Hematopoietic multipotent progenitor cell treated with erythropoietin and hydrocortisone succinate and interleukin-3 and kit ligand, for 6 days (in vitro differentiated cells): ENCODE measurements at places on chromosomes 5 and 9.

- no peak for DNase-seq
Measured at GRCh38 chr5:85484982-85485574, 1100.4 kb upstream of the EDIL3 start.

GRCh38 chr5:81544351-81545018 is 150.6 kb upstream of the ACOT12 start:
- no peak for DNase-seq

- no peak for DNase-seq
Measured at GRCh38 chr9:104817437-104817836, 53.5 kb downstream of the NIPSNAP3B start.

DNA sequence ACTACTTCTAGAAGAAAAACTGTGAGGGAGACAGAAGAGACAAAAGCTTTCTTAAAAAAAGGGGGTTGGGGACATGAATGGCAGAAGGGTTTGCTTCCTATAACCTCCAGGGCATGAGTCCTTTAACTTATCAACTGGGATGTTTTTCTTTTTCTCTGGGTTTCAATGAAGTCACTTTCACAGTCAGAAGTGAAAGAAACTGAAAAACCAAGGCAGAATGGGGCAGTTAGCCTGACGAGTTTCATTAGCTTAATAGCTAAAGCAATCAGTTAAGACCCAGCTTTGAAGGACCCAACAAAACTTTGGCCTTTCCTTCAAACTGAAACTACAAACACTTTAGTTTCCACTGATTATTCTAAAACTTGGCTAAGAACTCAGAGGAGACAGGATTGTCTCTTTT is 4.6 kb upstream of the OR13C8 start:
- no peak for DNase-seq

DNA sequence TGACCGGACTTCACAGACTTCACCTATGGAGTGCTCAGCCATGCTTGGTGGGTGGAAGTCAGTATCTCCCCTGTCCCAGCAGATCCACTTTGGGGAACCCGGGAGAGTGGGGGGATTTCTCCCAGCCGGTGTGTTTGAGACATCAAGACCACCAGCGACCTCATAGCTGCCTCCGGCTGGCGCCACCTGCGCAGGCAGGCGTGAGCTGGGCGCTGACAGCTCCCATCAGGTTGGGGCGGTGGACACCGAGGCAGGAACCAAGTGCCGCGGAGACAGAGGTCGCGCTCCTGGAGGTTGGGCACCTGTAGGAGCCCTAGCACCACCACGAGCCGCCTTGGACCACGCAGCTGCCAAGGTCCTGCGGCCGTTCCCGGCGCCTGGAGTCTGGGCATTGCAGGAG is 124.0 kb upstream of the LARP1 start:
- DNase-seq: no peak

DNA sequence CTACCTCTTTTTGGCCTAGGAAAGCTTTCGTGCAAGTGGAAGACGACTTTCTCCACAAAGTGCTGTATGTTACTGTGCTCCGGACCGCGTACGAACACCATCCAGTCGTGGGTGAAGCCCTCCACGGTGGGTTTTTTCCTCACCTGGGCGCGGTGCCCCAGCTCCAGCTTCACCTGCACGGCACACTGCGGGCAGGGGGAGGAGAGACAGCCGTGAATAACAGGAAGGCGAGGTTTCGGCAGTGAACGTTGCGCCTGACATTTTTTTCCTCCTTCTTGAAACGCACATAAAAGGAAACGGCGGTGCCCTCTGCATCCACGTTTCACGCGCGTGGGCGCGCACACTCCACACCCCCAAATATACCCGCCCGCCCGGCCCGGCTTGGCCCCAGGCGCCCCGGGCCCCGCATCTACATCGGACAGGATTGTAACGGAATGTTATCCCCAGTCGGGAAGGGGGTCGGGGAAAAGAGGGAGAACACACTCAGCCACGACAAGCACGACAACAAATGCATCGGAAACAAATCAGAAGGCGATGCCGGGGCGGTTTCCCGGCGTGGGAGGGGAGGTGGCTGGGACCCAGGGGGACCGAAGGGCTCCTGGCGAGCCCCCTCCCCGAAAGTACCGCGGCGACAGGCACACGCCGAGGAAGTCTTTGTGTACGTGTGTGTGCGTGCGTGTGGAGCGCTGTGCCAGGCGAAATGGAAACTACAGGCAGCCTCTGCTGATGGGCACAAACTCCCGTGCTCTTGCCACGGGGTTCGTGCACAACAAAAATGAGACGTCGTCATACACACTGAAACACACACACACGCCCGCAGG is 1.4 kb downstream of the MLLT3 start:
- peak; percentile 58 for DNase-seq

DNA sequence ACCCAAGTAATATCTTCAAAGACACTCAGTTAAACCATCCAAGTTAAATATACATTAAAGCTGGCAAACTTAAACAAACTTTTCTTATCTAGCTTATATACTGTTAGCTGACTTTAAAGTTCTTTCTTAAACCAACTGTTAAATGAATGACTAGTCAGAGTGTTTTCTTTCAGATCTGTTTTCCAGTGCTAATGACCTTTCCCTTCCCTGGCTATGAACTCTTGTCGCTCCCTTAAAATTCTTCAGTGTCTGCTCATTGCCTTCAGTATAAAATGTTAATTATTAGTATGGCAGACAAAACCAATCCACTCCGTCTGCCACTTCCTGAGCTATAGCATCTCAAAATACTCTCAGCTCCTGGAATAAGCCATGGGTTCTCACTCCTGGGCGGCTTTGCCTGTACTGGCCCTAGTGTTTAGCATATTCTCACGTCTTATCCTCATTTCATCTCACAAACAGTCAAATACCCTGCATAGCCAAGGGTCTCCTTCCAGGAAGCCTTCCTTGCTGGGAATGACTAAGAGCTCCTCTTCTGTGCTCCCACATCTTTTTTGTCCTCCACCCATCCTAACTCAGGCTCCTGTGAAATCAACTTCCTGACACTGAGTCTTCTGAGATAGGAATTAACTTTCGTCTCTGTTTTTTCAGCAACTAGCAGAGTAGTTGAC is 87.7 kb downstream of the VCAN start:
- DNase-seq: no peak

- no peak for DNase-seq
Measured at GRCh38 chr5:96036301-96036700, 74.7 kb upstream of the ELL2 start.

- DNase-seq: no peak
Measured at GRCh38 chr5:114317751-114318150, 44.1 kb upstream of the KCNN2 start.

GRCh38 chr5:33929925-33930690 is 6.1 kb upstream of the RXFP3 start:
- no peak for DNase-seq

GRCh38 chr5:120682851-120683250 is 218.8 kb downstream of the PRR16 start:
- no peak for DNase-seq

DNA sequence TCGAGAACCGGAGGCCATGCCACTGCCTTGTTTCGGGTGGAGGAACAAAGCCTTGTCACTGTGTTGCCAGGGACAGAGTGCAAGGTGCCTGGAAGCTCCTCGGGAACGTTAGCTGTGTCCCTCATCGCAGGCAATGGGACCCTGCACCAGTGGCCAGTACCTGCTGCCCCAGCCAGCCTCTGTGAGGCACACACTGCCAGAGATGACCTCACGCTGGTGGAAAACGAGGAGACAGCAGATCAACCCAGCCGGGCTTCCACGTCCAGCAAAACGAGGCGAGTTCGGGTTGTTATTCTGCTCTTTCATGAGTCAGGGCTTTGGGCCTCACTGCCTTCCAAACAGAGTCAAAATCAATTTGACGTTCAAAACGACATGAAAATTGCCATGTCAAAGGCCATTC is 104.1 kb downstream of the ADAMTS2 start:
- DNase-seq: no peak

DNA sequence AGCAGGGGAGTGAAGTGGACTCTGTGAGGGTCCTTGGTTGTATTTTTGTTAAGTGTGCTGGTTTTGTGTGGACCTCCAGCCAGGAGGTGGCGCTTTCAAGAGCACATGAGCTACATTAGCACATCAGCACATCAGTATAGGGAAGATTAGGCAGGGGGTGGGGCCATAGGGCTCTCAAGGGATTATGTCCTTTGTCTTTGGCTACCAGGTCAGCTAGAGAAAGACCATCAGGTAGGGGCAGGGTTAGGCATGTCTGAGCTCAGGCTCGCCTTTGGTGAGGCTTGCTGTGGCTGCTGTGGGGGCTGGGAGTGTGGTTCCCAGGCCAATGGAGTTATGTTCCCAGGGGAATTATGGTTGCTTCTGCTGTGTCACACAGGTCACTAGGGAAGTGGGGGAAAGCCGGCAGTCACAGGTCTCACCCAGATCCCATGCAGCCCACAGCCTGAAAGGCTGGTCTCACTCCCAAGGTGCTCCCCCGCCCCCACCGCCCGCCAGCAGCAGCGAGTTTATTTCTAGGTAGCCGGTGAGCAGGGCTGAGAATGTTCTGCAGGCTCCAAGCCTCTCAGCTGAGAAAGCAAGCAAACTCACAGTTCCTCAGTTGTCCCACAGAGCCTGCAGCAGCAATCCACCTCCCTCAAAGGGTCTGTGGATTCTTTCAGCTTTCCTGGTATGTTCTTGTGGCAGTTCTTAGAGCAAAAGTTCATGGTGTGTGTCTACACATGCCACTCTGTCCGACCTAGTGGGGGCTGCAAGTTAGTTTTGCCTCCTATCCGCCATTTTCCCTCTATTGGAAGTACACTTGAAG is 13.7 kb downstream of the OR1J1 start:
- peak; percentile 66 for DNase-seq

- DNase-seq: no peak
Measured at GRCh38 chr5:82257247-82257646, 20.9 kb downstream of the RPS23 start.

- no peak for DNase-seq
Measured at GRCh38 chr5:24703934-24704333, 59.2 kb upstream of the CDH10 start.

GRCh38 chr5:8493176-8493575 is 624.2 kb downstream of the MTRR start:
- DNase-seq: no peak

- no peak for DNase-seq
Measured at GRCh38 chr5:132392978-132393825, 23.7 kb downstream of the SLC22A5 start.

DNA sequence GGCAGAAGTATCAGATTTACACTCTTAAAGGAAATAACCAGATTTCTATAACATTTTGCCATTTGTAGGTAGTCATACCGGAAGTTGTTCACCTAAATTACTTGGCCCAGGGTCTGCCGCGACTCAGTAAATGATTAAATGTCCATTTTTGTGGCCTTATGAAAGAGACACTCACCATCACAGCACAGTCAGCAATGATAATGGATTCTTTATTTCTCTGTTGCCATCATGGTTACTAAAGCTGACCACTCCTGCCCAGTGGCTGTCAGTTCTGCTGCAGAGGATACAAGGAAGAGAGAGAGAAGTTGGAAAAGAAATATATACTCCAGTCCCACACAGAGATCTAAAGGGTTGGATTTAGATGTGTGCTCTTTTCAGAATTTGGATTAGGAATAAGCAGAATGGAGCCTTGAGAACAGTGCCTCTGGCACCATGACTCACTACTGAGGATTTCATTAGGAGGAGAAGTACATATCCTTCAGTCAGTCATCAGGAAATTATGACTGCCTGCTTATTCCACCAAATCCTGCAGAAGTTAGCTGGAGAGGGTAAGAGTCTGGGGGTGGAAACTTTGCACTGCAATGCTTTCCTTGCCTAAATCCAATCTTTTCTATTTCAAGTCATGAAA is 72.8 kb upstream of the EFNA5 start:
- DNase-seq: no peak

- DNase-seq: no peak
Measured at GRCh38 chr5:178058321-178059012, 54.9 kb upstream of the N4BP3 start.

GRCh38 chr5:78549043-78549442 is 99.5 kb downstream of the LHFPL2 start:
- DNase-seq: peak; percentile 64

- DNase-seq: no peak
Measured at GRCh38 chr5:141322261-141322660, 1.7 kb upstream of the TAF7 start.

DNA sequence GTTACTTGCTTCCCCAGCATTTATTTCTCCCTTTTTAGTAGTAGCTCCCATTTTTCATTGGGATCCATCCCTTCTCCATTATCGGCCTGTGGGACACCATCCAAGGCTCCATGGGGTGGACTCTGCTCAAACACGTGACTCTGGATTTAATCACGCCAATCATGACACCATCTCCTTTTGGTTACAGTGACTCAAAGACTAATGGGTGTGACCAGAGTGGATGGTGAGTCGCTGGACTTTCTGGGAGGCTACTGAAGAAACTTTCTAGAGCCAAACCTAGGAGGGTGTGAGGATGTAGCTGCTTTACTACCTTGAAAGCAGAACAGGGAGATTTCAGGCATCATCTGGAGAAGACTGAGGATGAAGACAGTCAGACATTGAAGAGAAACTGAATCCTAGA is 93.1 kb downstream of the PJA2 start:
- DNase-seq: no peak

GRCh38 chr5:154677921-154678320 is 77.3 kb upstream of the LARP1 start:
- peak; percentile 56 for DNase-seq

DNA sequence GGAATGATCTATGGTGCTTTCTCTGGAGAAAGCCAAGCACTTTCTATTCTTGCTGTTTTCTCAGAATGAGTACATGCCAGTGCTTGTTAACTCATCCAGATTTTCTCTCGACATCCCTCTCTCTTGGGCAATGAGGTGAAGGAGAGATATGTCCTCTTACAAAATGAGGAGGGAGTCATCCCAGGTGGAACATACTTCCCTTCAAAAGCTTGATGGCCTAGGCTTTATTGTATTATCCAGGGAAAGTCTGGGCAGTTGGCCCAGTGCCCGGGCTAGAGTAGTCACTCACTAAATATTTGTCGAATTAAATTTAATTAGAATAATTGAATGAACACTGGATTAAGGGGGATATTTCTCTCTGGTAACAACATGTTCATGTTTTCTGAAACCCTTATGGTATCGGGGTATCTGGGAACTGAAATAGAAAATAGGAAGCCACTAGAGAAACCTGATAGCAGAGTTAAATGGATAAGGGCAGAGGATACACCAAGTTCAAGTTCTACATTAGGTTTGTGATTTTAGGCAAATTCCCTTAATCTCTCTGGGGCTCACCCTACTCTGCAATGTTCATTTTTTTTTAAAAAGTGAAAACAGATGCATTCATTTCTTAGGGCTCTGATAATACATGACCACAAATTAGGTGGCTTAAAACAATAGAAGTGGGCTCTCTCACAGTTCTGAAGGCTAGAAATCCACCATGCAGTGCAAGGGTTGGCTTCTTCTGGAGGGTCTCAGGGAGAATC is 99.6 kb downstream of the LIFR start:
- no peak for DNase-seq
